ENCODE measurements at places on chromosomes 1 and 21.

DNA sequence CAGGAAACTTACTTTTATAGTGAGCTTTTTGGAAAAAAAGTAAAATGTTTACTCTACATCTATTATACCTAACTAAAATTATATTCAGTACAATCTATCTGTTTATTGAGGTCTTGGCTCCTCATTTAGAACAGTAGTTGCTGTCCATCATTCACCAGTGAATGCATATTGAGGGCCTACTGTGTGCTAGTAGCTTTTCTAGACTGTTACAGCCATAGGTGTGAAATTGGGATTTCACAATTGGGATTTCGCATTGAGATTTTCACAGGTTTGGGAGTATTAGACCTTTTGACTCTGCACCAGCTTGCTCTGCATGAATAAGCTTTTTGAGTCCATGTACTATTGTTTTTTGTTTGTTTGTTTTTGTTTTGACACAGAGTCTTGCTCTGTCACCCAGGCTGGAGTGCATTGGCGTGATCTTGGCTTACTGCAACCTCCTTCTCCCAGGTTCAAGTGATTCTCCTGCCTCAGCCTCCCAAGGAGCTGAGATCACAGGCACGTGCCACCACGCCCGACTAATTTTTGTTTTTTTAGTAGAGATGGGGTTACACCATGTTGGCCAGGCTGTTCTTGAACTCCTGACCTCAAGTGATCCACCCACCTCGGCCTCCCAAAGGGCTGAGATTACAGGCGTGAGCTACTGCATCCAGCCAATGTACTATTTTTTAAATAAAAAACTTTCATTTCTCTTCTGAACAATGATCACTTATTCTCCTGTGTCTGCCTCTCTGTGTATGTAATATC is 47.2 kb upstream of the ERRFI1 start:
- no peak for DNase-seq

DNA sequence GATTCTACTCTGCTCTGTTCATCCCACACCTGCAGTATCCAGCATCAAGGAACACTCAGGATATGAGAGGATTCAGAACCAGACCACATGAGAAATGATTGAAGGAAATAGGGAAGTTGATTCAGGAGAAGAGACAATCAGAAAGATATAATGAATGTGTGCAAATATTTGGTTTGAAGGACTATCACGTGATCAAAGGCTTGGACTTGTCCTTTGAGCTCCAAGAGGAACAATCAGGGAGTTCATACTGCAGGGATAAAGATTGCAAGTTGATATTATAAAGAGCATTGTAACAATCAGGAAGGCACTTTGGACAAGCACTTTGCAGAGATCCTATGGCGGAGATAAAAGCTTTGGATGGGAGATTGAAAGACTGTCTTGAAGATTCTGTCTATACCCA is 13.9 kb upstream of the PIGM start:
- no peak for DNase-seq

GRCh38 chr1:109500941-109501381 is 7.1 kb downstream of the CYB561D1 start:
- DNase-seq = peak; percentile 92

GRCh38 chr1:91732291-91733107 is 153.5 kb downstream of the TGFBR3 start:
- DNase-seq = peak; percentile 86

- peak; percentile 87 for DNase-seq
Observed at GRCh38 chr1:150009604-150010392, 728 bp downstream of the OTUD7B start.

DNA sequence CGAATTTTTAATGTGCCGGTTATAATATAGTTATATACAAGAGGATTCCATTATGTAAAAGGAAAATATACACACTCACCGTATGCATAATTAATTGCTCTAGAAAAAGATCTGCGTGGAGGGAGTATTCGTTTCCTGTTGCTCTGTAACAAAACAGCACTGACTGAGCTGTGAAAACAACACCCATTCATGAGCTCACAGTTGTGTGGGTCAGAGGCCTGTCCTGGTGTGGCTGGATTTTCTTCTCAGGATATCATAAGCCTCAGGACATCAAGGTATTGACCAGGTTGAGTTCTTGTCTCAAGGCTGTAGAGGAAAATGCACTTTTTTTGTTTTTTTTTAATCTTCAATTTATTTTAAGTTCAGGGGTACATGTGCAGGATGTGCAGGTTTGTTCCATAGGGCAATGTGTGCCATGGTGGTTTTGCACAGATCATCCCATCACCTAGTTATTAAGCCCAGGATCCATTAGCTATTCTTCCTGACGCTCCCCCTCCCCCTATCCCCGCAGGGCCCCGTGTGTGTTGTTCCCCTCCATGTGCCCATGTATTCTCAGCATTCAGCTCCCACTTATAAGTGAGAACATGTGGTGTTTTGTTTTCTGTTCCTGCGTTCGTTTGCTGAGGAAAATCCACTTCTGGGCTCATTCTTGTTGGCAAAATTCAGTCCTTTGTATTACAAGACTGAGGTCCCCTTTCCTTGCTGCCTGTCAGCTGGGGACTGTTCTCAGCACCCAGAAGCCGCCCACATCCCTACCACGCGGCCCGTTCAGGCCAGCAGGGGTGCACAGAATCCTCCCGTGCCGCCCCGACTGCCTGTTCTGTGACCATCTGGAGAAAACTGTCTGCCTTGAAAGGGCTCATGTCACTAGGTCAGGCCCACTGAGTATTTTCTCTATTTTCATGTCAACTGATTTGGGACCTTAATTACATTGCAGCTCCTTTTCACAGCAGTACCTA is 87.4 kb upstream of the ERRFI1 start:
- DNase-seq = no peak

GRCh38 chr1:30755334-30755733 is 2.2 kb downstream of the LAPTM5 start:
- no peak for DNase-seq

DNA sequence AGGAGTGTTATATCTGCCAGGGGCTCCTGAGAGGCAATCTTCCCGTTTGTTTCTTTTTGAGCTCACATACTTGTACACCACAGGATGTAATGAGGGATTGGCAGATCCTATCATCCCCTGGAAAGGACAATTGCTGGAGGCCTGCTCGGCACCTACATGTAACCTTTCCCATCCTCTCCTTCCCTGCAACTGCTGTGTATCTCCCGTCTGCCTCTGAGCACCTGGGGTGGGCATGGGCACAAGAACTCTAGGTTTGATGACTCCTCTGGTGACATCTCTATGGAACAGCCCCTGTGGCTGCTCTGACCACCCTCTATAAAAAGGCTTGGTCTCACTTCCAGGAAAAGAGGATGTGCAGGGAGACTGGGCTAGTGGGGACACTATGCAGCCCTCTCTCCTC is 25.0 kb upstream of the SMIM12 start:
- DNase-seq = no peak

GRCh38 chr1:185263292-185263691 is 53.8 kb downstream of the IVNS1ABP start:
- no peak for DNase-seq

DNA sequence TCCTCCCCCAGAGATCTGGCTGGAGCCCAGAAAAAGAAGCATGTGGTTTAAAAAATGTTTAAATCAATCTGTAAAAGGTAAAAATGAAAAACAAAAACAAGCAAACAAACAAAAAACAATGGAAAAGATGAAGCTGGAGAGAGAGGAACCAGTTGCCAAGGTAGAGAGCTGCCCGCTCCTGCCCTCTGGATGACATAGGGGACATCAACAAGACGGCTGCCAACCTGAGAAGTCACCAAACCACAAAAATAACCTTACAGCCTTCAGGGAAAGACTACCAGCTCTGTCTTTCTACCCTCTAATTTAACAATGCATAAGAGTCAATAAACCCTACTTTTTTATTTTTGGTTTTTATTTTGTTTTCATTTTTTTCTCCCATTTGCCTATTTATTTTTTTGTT is 8.5 kb upstream of the IPO9 start:
- DNase-seq = no peak

GRCh38 chr1:28256197-28256827 is 3.0 kb upstream of the SESN2 start:
- no peak for DNase-seq

GRCh38 chr1:61604261-61604660 is 120.7 kb downstream of the TM2D1 start:
- peak; percentile 56 for DNase-seq

DNA sequence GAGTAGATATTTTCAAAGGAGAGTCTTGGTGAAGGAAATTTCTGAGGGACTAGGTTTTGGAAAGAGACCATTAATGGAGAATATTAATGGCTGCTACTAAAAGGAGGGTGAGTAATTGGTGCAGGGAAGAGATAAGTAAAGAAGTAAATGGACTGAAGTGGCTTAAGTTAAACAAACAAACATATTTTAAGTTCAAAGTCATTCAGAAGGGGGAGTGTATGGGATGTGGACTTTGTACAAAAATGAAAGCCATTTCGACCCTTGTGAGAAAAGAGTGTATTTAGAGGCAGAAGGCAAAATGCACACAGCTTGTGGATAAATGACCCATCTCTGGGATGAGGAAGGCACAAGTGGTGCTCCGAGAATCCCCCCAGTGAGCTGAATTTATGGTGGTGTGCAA is 171.7 kb downstream of the BACH1 start:
- DNase-seq = peak; percentile 36

GRCh38 chr1:43302201-43302600 is 1.4 kb downstream of the TIE1 start:
- DNase-seq = no peak

GRCh38 chr1:36134505-36135329 is 9.7 kb upstream of the COL8A2 start:
- peak; percentile 72 for DNase-seq

GRCh38 chr1:15835205-15835740 is 12.2 kb upstream of the SPEN start:
- DNase-seq = no peak

DNA sequence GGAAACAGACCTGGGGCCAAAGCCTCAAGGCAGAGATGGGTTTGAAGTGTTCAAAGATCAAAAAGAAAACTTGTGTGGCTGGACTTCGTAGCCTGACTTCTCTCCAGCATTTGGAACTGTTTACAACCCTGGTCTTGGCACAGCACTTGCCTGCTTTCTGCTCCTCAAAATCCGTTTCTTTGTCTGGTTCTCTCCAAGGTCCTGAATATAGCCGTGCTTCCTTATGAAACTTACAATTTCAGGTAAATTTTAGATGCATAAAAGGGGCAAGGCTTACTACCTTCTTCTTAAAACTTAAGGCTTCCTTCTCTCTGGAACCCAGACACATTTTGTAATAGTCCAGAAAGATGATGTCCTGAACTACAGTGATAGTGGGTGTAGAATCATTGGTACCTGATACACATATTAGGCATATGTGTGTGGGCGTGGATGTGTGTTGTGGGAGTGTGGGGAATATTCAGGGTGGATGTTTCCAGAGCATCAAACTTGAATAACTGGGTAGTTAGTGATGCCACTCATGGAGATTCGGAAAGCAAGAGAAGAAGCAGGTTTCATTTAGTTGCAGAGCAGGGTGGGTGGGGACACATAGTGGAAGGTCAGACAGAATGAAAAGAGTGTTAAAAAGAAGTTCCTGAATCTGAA is 26.4 kb upstream of the FAM78B start:
- no peak for DNase-seq

- DNase-seq = peak; percentile 84
Observed at GRCh38 chr21:29504751-29505321, 206.1 kb downstream of the BACH1 start.

GRCh38 chr1:207997486-207998268 is 86.8 kb upstream of the CD34 start:
- peak; percentile 78 for DNase-seq

DNA sequence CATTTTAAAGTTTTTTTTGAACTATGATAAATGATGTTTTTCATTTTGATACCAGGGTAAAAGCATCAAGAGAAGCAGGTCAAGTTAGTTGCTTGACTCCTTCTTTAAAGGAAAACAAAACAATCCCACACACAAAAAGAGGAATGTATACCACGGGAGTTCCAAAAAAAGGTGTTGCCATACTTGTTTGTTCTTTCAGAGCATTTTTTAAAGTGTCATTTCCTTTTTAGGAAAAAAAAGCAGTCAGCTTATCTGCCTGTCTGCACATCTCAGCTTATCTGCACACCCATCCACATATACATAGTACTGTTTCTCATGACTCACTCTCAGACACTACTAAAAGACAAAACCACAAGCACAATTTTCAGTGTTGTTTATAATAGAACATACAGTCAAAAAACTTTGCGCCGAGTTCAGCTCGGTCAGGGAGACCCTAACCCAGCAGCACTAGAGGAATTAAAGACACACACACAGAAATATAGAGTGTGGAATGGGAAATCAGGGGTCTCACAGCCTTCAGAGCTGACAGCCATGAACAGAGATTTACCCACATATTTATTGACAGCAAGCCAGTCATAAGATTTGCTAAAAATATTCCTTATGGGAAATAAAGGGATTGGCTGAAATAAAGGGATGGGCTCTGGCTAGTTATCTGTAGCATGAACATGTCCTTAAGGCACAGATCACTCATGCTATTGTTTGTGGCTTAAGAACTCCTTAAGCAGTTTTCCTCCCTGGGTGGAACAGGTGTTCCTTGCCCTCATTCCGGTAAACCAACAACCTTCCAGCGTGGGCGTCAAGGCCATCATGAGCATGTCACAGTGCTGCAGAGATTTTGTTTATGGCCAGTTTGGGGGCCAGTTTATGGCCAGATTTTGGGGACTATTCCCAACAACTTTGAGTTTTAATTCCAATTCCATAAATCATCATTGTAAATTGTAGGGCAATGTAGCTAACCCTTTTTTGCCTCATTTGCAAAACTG is 11.4 kb upstream of the MNDA start:
- DNase-seq = no peak

GRCh38 chr1:229950020-229950419 is 117.0 kb upstream of the GALNT2 start:
- DNase-seq = no peak

- peak; percentile 73 for DNase-seq
Observed at GRCh38 chr1:234256359-234256758, 116.9 kb upstream of the COA6 start.

Data from EH (cell line).